ENCODE measurements at places on chromosomes 4 and X.

- no peak for DNase-seq
These were observed 129.1 kb downstream of the USP46 start for GRCh38 chr4:52529983-52530382.

DNA sequence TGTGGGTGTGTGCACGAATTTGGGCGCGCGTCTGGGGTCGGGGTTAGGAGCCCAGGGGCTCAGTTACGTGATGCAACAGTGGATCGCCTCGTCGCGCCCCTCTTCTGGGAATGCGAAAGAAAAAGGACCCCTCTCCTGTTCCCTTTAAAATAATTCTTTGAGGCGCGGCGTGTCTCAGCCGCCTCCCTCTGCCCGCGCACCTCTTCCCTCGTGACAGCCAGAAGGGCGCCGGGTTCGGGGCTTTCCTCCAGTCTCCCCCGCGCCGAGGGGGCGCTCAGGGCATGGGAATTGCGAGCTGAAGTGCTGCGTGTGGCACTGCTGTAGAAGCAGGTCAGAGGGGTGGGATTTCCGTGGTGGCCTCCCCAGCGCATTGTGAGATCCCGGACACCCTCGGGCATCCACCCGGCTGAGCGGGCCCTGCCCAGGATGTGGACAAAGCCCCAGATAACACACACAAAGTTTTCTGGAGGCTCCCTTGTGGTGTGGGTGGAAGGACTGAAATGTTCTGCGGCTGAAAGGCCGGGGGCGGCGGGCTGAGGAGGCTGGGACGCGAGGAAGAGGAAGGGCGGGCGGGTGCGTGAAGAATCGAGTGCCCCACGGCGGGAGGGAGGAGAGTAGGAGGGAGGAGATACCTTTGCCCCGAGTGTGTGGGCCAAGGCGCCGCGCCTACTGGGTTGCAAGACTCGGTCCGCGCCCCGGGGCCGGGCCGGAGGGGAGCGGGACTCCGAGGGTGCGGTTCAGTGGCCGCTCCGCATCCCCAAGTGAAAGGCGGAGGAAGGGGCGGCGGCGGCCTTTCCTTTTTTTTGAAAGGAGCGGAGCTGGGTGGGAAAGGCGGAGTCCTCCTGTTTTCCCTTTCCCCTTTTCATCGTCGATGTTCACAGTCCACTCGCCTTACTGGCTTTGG lies 752 bp downstream of the SEPTIN11 start:
- peak; percentile 70 for DNase-seq

DNA sequence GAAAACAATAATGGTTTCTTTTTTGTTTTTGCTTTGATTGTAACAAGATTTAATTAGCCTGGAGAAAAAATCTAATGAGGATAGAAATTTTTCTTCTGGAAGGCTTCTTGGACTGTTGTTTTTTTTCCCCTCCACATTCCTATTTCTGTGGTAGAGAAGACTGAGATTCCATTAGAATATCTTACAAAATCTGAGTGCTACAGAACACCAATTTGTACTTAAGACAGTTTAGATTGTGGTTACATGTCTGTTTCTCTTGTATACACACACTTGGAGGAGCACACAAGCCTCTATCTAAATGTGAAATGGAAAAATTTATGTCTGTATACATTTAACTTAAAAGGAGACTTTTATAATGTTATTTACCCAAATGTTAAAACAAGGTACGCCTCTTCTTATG lies 176.9 kb upstream of the ARSJ start:
- no peak for DNase-seq

GRCh38 chrX:42686706-42687105 lies 91.3 kb downstream of the PPP1R2C start:
- no peak for DNase-seq

- DNase-seq = no peak
These were observed 75.8 kb downstream of the ATG4A start for GRCh38 chrX:108167211-108167872.

GRCh38 chr4:7559741-7560395 lies 125.1 kb upstream of the PSAPL1 start:
- no peak for DNase-seq

GRCh38 chrX:129043138-129043537 lies 480.2 kb downstream of the SMARCA1 start:
- no peak for DNase-seq

- DNase-seq = no peak
These were observed 275.9 kb downstream of the GPC3 start for GRCh38 chrX:133709501-133709900.

GRCh38 chr4:148007792-148008191 lies 275.9 kb downstream of the ARHGAP10 start:
- DNase-seq = no peak

DNA sequence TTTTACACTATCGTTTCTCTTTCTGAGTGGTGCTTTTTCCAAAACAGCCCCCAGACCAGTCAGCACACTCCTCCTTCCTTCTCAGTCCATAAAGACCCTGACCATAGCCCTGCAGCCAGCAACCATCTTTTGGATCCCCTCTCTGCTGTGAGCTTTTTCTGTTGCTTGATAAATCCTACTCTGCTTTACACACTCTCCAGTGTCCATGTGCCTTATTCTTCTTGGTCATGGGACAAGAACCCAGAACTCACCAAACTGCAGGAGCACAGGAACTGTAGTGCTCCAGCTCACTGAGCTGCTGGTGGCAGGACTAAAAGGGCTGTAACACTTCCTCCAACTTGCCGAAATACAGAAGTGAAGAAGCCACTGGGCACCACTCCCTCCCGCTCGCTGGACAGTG lies 32.5 kb downstream of the COX18 start:
- DNase-seq = no peak

DNA sequence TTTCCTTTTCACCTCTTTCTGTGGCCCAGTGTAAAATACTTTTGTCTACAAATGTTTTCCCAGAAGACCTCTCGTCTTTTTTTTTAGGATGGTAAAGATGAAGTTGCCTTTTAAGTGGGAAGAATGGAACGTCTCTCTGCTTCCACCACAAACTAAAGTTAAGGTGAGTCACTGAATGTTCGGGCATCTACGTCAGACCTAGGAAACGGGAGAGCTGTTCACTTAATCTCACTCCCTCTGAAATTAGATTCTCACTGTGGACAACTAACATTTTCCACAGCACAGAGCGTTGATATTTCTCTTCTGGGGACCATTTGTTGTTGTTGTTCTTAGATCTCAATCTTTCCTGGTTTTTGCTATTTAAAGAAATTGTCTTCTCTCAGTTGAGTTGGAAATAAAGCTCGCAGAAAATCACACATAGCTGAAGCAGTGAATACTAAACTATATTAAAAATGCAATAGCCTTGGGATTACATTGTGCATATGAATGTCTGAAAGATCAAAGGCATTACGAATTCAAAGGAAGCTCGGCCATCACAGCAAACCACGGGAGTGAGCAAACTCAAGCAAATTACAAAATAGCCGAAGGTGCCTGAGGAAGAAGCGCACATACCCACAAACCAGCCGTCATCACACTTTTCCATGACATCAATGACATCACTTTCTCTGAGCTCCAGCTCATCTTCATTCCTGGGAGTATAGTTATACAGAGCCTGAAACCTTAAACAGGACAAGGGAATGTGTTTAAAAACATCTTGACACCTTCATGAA lies 53.9 kb upstream of the PDLIM3 start:
- DNase-seq = no peak

DNA sequence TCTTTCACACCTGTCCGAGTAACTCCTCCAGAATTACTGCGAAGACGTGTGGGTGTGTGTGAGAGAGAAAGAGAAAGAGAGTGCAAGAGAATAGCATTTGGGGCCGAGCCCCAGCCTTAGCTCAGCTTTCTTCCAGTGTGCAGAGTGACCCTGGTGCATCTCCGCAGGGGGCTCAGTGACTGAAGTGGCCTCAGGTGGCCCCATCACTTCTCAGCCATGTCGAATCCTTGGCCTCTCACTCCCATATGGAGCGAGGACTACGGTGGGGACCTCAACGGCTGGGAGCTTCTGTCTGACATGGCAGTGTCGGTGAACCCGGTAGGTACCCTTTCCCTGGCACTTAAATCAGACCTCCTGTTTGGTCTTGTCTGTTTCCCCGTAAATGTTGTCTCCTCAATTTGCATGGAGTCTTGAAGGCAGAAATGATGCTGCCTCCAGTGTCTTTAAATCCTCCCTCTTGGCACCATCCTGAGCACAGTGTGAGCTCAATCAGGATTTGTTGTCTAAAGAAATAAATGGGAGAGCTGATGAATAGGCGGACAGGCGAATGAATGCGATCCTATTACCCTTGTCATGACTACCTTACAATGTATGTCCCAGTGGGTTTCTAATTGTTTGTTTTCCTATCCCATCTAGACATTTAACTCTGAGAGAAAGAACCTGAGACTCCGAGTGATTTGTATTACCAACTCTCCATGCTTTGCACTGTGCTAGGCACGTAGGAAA lies 305.9 kb downstream of the AFF2 start:
- no peak for DNase-seq

DNA sequence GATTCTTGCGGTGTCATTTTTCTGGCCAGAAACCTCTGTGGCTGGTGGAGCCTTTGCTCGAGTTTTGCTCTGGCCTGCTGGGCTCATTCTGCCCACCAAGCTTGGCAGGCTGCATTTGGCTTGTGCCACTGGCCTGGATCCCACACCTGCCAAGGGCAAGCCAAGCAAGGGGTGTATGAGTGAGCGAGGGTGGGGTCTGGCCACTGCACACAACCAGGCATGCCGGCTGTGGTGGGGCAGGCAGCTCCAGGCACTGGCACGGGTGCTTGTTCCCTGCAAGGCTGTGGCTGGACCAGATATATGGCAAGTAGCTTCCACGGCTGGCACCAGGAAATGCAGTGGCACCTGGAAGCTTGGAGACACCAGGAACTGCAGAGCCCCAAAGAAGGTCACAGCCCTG lies 68.6 kb upstream of the PPP3CA start:
- DNase-seq = no peak

GRCh38 chr4:146132445-146132844 lies 43.1 kb upstream of the LSM6 start:
- no peak for DNase-seq

- DNase-seq = no peak
These were observed 616.1 kb downstream of the BCOR start for GRCh38 chrX:39481621-39482020.

DNA sequence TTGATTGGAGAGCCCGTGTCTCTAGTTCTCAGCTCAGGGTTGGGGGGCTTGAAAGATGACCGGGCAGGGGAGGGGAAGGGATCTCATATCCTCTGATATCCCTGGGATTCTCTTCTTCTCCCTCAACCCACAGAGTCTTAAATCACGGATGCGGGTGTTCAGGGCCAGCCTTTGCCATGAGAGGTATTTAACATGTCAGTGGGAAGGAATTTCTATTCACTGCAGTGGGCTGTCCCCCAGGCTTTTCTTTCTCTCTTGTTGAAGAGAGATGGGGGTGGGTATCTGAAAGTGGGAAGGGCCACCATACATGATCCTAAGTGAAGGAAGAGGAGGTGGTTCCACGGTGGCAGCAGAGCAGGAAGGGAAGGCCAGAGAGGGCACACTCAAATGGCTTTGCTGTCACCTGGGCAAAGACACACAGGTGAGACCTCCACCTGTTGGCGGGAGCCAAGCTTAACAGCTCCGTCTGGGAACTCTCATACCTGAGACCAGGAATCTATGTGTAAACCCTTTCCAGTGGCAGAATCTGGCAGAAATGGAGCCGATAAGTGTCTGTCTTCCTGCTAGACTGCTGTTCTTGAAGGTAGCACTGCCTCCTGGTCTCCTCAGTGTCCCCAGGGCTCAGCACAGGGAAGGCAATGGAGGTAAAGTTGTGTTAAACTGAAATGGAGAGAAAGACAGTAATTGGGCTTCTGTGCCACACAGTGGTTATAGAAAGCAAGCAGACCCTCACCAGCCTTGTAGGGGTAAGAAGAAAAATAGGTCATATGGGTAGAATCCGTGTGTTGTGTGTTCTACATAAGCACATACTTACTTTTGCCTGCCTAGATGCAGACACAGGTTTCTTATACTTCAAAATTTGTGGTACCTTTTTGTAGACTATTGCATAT lies 49.4 kb downstream of the RHOH start:
- DNase-seq = no peak

- DNase-seq = no peak
These were observed 191.0 kb downstream of the EVC2 start for GRCh38 chr4:5517372-5517771.

GRCh38 chr4:28565396-28565795 lies 1704.8 kb downstream of the STIM2 start:
- DNase-seq = no peak

- no peak for DNase-seq
These were observed 165.3 kb downstream of the FAM13A start for GRCh38 chr4:88891636-88892035.

- DNase-seq = no peak
These were observed 10.3 kb upstream of the SLC10A4 start for GRCh38 chr4:48472794-48473193.

GRCh38 chr4:159178979-159179969 lies 76.4 kb downstream of the RAPGEF2 start:
- no peak for DNase-seq

DNA sequence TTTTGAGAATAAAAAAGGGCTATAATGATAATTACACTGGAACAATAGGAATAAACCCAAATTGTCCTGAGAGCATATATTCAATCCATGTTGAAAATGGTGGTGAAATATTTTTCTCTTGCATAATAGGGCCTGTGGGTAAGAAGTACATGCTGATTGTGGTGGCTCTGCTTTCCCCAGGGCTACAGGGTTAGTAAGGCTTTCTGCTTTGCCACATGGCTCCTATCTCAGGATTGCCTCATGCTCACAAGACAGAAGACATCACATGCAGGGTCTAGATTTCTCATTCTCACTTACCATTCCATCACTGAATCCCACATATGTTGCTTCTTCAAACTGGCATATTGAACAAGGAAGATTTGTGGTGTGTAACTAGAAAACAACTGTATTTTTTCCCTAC lies 12.4 kb upstream of the VEGFC start:
- no peak for DNase-seq

DNA sequence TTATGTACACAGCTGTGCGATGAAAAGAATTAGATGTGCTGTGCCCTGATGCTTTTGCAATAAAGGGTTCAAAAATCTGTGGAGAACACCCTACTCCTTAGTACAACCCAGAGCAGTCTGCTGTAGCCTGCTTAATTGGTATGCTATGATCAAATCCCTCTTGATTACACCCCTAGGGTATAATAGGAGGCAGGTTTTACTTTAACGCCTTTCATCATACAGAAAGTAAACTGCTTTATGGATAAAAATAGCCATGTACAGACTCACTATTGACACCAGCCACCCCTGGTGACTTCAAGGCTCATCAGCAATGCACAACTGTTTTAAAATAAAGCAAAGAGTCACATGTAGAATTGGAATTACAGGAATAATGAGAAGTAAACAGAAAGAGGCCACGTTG lies 315.3 kb downstream of the DMD start:
- no peak for DNase-seq

GRCh38 chr4:81919223-81919622 lies 447.5 kb upstream of the RASGEF1B start:
- DNase-seq = no peak

GRCh38 chr4:135177321-135177720 lies 975.7 kb upstream of the PABPC4L start:
- DNase-seq = no peak

- no peak for DNase-seq
These were observed 234.6 kb downstream of the FMR1NB start for GRCh38 chrX:148215726-148216125.

GRCh38 chr4:154625971-154626370 lies 13.5 kb upstream of the FGG start:
- DNase-seq = no peak

Measured in anterior cingulate cortex (tissue), 58 donors.